CD4-positive, CD25-positive, alpha-beta regulatory T cell (primary cell): ENCODE measurements at places on chromosomes 4 and X. TPM values are rescaled to one million over a fixed set of nuclear protein-coding genes. Genes with fewer than 3 reads are reported as not detected.

CENPVL2 gene
- total RNA-seq, result not detected

GYPB gene
- total RNA-seq, result not detected

GRCh38 chr4:82601242-82602015, 39.6 kb upstream of the TMEM150C start:
- no peak for DNase-seq
- no peak overlapping the region for H3K27ac ChIP-seq
- no peaks in the 10 kb centered on the region for H3K4me1 ChIP-seq
- peaks cover 4% of the 10 kb centered on the region for H3K27me3 ChIP-seq

DNA sequence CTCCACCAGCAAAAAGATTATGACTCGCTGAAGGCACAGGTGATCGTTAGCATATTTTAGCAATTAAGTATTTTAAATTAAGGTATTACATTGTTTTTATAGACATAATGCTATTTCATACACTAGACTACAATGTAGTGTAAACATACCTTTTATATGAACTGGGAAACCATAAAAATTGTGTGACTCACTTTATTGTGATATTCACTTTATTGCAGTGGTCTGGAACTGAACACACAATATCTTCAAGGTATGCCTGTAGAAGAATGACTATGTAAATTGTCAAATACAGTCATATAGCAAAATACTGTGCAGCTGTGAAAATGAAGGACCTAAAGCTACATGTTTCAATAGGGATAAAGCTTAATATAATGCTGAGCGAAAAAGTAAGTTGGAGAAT, 26.6 kb upstream of the MAML3 start:
- H3K27me3 ChIP-seq, result peaks cover 13% of the 10 kb centered on the region
- H3K4me3 ChIP-seq, result no peak overlapping the region
- no peak overlapping the region for H3K27ac ChIP-seq

PARM1 gene
- total RNA-seq, result 0.10 TPM

GPRASP3 gene
- 2.1 TPM for total RNA-seq

CACNA1F gene
- 0.69 TPM for total RNA-seq

DNA sequence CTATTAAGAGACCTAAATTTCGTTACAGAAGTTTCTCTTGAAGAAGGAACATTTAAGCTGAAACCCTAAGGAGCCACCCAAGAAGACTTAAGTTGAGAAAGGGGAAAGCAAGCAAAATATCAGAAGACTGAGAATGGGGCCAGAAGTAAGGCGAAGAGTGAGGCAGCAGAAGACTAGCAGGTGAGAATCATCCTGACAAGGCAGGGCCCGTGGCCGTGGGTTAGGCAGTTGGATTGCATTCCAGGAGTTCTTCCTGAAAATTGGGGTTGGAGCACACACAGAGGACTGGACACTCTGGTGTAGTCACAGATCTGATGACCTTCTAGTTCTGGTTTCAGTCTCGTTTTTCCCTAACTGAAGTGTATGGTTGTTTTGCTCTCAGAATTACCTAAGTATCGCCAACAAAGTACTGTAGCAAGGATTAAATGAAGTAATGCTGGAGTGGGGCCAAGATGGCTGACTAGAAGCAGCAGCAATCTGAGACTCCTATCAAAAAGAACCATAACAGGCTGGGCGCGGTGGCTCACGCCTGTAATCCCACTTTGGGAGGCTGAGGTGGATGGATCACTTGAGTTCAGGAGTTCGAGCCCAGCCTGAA, 94.4 kb upstream of the GUCY1A1 start:
- H3K4me1 ChIP-seq, result no peaks in the 10 kb centered on the region
- DNase-seq, result no peak
- no peak overlapping the region for H3K4me3 ChIP-seq
- no peaks in the 10 kb centered on the region for H3K27me3 ChIP-seq
- no peaks in the 10 kb centered on the region for H3K36me3 ChIP-seq

DNA sequence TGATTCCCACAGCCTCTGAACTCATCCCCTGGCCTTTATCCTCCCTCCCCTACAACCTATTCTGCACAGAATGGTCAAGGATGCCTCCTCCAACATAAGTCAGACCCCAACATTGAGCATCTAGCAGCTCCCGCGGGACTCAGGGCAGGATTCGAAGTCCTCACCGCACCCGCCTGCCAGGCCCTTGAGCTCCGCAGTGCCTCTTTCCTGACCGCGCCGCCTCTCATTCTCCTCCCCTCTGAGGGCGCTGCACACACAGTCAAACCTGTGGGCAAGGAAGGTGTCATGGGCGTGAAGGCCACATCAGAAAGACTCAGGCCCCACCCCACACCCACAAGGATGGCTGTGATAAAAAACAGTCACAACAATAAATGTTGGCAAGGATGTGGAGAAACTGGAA, 84.1 kb downstream of the CPZ start:
- H3K27me3 ChIP-seq, result no peaks in the 10 kb centered on the region
- H3K36me3 ChIP-seq, result no peaks in the 10 kb centered on the region
- no peak overlapping the region for H3K4me3 ChIP-seq
- no peak for DNase-seq

PDK3 gene
- 11.3 TPM for total RNA-seq

- no peak overlapping the region for H3K4me3 ChIP-seq
- H3K4me1 ChIP-seq, result no peaks in the 10 kb centered on the region
- DNase-seq, result no peak
- H3K27me3 ChIP-seq, result no peaks in the 10 kb centered on the region
- no peaks in the 10 kb centered on the region for H3K36me3 ChIP-seq
Measured at GRCh38 chr4:86129546-86129945, 230.3 kb downstream of the MAPK10 start.

ZNF732 gene
- total RNA-seq, result not detected

RPS6KA6 gene
- total RNA-seq, result 0.05 TPM

- no peaks in the 10 kb centered on the region for H3K27me3 ChIP-seq
- H3K27ac ChIP-seq, result peak overlapping the region; percentile 76
- peaks cover 46% of the 10 kb centered on the region for H3K4me1 ChIP-seq
- DNase-seq, result no peak
- H3K36me3 ChIP-seq, result peaks cover 5% of the 10 kb centered on the region
- H3K4me3 ChIP-seq, result no peak overlapping the region
Measured at GRCh38 chrX:153725039-153725831, 579 bp downstream of the ABCD1 start.

IL21 gene
- 0.20 TPM for total RNA-seq

DNA sequence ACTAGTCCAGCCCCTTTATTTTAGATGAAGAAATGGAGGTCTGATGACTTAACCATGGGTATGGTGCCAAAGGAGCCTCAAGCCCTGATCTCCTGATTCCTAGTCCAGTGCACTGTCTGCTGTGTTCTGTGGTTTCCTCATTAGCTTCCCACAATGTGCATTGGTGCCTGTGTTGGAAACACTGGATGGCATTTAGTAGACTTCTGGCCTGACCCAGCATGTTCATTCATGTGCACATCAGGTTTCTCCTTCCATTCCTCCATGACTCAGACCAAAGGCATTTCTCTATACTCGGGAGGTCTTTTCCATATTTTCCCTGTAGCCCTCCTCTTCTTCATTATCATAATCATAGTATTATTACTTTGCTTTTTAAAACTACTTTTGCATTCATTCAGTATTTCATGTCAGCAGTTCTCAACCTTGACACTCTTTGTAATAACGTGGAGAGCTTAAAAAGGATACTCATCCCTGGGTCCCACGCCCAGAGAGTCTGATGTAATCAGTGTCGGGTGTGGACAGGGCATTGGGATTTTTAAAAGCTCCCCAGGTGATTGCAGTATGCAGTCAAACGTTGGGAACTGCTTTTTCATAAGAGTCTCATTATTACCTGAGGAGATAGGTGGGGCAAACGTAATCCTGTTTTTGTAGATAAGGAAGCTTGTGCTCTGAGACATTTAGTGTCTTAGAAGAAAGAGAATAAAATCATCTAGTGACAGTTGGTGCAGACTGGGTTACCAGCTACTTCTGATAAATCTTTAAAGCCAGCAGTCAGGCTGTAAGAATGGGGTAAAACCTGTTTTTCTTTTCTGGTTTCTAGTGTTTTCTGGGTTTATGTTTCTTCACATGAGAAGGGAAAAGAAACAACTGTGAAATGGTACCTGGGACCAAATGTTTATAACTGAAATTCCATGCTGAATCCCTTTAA, 40.9 kb upstream of the XK start:
- H3K36me3 ChIP-seq, result no peaks in the 10 kb centered on the region
- H3K27ac ChIP-seq, result no peak overlapping the region
- H3K27me3 ChIP-seq, result no peaks in the 10 kb centered on the region
- no peak overlapping the region for H3K4me3 ChIP-seq
- no peaks in the 10 kb centered on the region for H3K4me1 ChIP-seq
